ENCODE measurements at places on chromosomes 5 and 9.

DNA sequence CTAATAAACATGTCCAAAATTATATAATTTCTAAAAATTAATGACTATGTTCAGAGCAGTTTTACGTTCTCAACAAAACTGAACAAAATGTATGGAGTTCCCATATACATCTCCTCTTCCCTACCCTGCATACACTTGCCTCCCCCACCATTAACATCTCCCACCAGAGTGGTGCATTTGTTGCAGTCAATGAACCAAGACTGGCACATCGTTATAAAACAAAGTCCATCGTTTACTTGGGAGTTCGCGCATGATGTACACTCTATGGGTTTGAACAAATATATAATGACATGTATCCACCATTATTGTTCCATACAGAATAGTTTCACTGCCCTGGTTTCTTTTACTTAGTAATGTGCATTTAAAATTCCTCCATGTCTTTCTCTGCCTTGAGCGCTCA, 130.1 kb downstream of the APBA1 start:
- DNase-seq = no peak

DNA sequence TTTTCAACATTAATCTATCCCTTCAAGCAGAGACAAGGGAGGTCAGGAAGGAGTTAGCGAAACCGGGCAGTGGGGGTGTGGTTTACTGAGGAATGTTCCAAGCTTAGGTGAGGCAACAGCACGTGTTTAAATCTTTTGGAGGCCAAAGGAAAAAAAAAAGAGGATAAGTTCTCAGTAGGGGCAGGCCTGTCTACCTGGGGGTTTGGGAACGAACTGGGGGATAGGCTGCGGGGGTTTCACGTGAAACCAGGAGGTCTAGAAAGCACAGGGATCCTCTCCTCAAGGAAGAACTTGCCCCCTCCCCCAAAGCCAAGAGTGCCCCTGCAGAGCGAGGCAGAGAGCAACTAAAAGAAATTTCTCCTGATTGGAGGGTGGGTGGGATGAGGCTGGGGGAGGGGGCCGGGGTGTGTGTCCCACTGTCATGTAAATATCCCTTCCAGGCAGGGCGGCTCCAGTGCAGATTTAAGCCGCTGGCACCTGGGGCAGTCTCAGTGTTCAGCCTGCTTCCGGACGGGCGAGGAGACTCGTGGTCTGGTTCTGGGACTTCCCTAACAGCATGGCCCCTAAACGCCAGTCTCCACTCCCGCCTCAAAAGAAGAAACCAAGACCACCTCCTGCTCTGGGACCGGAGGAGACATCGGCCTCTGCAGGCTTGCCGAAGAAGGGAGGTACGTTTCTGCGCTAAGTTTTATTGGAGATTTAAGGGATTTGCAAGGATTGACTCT, 5.5 kb upstream of the SET start:
- DNase-seq = peak; percentile 43

DNA sequence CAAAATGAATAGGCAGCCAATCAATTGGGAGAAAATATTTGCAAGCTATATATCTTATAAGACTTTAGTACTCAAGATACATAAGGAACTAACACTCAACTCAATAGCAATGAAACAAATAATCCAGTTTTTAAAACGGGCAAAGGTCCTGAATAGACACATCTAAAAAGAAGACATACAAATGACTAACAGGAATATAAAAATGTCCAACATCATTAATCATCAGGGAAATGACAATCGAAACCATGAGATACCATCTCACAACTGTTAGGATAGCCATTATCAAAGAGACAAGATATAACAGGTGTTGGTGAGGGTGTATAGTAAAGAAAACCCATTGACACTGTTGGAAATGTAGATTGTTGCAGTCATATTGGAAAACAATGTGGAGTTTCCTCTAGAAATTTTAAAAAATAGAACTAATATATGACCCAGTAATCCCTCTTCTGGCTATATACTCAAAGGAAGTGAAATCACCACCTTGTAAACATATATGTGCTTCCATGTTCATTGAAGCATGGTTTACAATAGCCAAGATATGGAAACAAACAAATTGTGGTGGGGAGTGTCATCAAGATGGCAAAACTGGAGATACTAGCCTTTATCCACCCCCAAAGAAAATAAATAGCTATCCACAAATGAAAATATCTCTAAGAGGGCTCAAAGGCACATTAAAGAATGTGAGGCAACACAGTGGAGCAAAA, 13.9 kb upstream of the BTNL3 start:
- no peak for DNase-seq

DNA sequence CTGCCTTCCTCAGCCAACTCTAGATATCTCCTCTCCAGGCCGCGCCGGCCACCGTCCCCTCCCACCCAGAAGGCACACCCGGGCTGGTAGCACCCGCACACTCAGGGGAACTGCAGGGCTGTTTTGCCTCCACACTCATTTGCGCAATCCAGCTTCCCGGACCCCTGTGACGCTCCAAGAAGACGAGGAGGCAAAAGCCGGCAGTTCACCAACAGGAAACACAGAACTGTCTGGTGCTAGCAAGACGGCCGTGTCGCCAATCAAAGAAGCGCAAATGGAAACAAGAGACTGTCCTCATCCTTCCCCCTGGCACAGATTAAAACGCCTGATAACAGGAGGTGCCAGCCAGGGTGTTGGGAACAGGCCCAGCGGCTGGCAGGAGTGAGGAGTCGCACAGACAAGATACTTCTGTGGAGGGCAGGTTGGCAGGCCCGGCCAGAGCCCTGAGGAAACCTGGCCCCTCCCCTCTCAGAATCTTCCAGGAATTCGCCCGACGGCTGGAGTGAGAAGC, 7.8 kb downstream of the AGPAT2 start:
- no peak for DNase-seq

DNA sequence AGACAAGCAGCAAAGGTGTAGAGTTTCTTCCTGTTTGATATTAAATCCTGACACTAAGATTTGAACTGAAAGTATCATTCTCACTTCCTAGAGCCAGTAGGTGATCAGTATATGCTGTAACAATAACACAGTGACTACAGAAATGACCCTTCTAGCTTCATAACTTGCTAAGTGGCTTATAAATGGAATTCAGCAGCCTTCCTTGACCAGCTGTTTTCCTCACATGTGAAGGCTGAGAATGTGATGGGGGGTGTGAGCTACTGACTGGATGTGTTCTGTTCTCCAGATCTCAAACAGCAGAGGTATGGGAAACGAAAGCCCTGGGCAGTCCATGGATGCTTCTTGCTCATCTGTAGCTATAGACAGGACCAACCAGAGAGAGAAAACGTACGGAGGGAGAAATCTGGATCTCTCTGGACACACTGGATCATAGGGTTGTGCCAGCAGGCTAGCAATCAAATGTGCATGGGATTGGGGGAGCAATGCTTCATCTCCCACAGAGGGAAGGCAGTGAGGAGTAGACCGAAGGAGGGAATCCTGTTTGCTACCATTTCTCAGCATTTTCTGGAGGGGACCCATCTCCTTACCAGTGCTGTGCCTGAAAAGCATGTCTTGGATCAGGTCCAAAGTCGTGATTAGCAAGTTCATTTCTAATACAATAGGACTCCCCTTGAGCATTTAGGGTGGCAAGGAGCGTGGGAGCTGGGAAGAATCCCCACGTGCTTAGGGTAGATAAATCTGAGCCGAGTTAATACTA, 39.4 kb downstream of the TNFAIP8 start:
- no peak for DNase-seq

- no peak for DNase-seq
These were observed 2.4 kb downstream of the PPARGC1B start for GRCh38 chr5:149732324-149733128.

- no peak for DNase-seq
These were observed 528.9 kb upstream of the ZNF462 start for GRCh38 chr9:106334081-106334480.

GRCh38 chr5:167029488-167029887, 1262.0 kb upstream of the WWC1 start:
- no peak for DNase-seq

DNA sequence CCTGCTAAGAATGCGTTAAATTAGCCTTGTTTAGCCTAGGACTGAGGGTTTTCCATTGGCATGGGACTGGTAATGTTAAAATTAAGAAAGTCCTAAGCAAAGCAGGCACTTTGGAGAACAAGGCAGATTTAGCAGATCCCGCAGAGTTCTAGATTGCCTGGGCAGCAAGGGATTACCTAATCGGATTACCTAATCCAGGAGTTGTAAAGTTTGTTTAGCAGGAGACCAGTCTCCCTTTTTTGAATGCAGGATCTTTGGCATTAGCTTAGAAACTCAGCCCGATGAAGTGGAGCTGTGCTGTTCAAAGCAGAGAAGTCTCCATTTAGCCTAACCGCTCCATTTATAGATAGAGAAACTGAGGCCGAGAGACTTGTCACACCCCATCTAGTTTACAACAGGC, 206.0 kb downstream of the DMRT2 start:
- DNase-seq = no peak

DNA sequence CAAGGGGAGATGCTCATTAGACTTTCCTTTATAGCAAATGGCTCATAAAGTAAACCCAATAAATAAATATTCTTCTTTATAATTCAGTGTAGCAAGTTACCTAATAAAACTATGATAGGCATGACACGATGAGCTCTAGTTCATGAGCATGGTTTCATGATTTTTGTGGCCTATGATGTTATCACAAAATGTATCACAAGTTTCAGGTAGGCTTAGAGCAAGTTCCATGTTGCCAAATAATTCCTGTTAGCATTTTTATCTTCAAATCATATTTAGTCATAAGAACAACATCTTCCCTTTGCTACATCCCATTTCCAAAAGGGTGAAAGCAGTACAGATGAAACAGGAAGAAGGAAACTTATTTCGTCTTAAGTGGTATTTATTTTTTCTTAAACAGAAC, 200.2 kb downstream of the ENC1 start:
- no peak for DNase-seq

DNA sequence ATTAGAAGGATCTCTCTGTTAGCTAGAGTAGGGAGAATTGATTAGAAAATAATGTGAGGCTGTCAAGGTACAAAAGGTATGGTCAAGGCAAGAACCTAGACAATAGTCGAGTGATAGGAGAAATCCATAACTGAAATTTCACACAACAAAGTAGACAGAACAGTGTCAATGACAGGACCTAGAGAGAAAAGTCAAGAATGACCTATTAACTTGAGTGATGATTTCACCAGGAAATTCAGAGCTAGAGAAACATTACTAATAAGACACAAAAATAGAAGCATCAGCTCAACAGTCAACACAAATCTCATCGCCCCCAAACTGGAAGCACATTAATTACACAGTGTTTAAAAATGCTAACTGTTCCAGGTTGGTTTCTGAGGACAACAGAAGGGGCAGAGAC, 532.4 kb downstream of the CDH10 start:
- no peak for DNase-seq

GRCh38 chr9:87292449-87293191, 205.0 kb upstream of the DAPK1 start:
- no peak for DNase-seq

DNA sequence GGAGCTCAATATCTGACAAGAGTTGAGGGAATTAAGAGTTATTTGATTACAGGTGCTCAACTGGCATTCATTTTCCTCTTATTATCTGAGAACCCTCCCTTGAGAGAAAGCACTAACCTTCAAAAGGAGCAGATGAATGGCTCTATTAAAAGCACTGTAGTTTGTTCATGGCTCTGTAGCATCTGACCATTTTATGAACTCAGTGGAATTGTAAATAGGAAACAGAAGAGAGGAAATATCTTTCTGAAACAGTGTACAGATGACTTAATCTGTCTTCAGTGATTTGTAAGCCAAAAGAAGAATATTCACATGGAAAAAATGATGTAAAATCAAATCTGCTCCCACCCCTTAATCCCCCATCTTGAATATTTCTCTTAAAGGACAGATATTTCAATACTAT, 810.4 kb upstream of the GRAMD2B start:
- no peak for DNase-seq

- no peak for DNase-seq
These were observed 22.3 kb upstream of the MIER3 start for GRCh38 chr5:56974241-56974640.

GRCh38 chr9:136047076-136047774, 47.9 kb downstream of the NACC2 start:
- DNase-seq = peak; percentile 12

- no peak for DNase-seq
These were observed 30.3 kb upstream of the MAST4 start for GRCh38 chr5:66565878-66566277.

- DNase-seq = peak; percentile 41
These were observed 33.5 kb downstream of the TLX3 start for GRCh38 chr5:171342362-171343111.

DNA sequence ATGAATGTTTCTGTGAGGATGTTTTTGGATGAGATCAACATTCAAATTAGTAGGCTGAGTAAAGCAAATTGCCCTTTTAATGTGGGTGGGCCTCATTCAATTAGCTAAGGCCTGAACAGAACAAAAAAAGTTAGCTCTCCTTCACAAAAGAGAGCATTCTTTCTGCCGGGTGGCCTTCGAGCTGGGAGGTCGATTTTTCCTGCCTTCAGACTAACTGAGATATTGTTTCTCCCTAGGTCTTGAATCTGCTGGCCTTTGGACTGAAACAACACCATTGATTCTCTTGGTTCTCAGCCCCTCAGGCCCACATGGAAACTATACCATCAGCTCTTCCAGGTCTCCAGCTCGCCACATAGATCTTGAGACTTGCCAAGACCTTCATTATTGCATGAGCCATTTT, 29.1 kb upstream of the FREM1 start:
- no peak for DNase-seq

GRCh38 chr5:158139161-158139560, 280.2 kb upstream of the CLINT1 start:
- no peak for DNase-seq

- no peak for DNase-seq
These were observed 170.4 kb downstream of the FOCAD start for GRCh38 chr9:20854444-20854843.

GRCh38 chr5:116479776-116480675, 94.6 kb downstream of the SEMA6A start:
- DNase-seq = no peak

- no peak for DNase-seq
These were observed 149.7 kb upstream of the COL5A1 start for GRCh38 chr9:134491856-134492255.

GRCh38 chr9:87602933-87603643, 105.4 kb downstream of the DAPK1 start:
- no peak for DNase-seq

- no peak for DNase-seq
These were observed 152.9 kb upstream of the SPEF2 start for GRCh38 chr5:35464757-35465156.
